ENCODE measurements at places on chromosomes 3 and 15.

GRCh38 chr3:197511130-197511529 is 44.6 kb downstream of the BDH1 start:
- no peak overlapping the region for H3K27ac ChIP-seq
- H3K36me3 ChIP-seq: peaks cover 16% of the 10 kb centered on the region
- no peaks in the 10 kb centered on the region for H3K4me1 ChIP-seq
- H3K27me3 ChIP-seq: no peaks in the 10 kb centered on the region

DNA sequence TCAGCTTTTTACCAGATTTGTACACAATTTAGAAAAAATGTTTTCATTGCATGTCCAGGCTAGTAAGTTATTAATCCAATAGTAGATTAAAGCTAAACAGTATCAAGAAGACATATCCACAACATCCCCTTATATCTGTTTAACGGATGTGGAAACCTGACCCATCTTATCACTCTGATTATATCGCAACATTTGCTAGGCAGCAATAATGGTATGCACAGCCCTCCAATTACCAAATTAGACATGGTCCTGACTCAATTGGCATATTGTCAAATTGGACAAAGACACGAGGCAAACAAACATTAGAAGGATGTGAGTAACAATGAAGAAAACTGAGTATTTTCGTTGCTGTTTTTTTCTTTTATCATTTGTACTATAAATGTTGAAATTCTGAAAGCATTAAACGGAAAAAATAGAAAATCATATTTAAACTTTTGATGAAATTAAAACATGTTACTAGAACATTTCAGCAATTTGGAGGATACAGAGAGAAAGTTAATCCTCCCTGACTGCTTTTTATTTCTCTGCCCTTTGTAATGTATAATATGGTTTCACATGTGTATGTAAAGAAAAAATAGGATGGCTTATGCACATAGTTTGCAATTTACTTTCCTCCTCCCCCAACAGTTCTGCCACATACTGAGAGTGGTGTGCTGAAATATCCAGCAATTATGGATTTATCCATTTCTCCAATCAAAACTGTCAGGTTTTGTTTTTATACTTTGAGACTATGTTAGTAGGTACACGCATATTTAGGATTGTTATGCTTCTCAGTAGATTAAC is 633.7 kb downstream of the ZIC1 start:
- H3K27me3 ChIP-seq: no peaks in the 10 kb centered on the region
- no peak for DNase-seq
- no peaks in the 10 kb centered on the region for H3K4me1 ChIP-seq
- H3K36me3 ChIP-seq: no peaks in the 10 kb centered on the region
- H3K27ac ChIP-seq: no peak overlapping the region

GRCh38 chr3:179036226-179036625 is 35.4 kb downstream of the ZMAT3 start:
- no peak for DNase-seq
- H3K4me3 ChIP-seq: no peak overlapping the region
- H3K27me3 ChIP-seq: no peaks in the 10 kb centered on the region
- peaks cover 13% of the 10 kb centered on the region for H3K36me3 ChIP-seq
- H3K4me1 ChIP-seq: peaks cover 5% of the 10 kb centered on the region

- DNase-seq: no peak
- no peaks in the 10 kb centered on the region for H3K36me3 ChIP-seq
- no peak overlapping the region for H3K27ac ChIP-seq
- H3K4me1 ChIP-seq: no peaks in the 10 kb centered on the region
- H3K4me3 ChIP-seq: no peak overlapping the region
Observed at GRCh38 chr15:97684249-97684648, 276.3 kb upstream of the ARRDC4 start.

GRCh38 chr15:50064673-50065072 is 54.4 kb downstream of the ATP8B4 start:
- H3K27me3 ChIP-seq: peaks cover 4% of the 10 kb centered on the region
- DNase-seq: no peak
- H3K4me1 ChIP-seq: peaks cover 8% of the 10 kb centered on the region
- H3K36me3 ChIP-seq: no peaks in the 10 kb centered on the region
- no peak overlapping the region for H3K27ac ChIP-seq

DNA sequence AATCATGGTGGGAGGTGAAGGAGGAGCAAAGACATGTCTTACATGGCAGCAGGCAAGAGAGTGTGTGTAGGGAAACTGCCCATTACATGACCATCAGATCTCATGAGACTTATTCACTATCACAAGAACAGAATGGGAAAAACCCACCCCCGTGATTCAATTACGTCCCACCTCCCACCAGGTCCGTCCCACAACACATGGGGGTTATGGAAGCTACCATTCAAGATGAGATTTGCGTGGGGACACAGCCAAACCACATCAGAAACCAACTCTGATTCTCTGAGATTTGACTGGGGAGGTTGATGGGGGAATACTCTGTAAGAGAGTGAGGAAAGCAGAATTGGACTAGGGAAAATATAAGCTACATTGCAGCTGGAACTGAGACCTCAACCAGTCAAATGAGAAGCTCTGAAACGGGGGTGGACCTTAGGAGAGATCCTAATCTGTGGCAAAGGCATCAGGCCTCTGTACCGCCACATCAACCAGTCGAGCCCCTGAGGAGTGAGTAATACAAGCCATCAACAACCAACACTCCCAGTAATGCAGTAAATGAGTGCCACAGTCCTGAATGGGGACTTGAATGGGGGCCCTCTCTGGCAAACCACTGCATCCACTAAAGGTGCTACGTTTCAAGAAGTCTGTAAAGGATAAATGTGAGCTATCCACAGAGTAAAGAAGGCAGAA is 207.9 kb upstream of the GADL1 start:
- peaks cover under 1% of the 10 kb centered on the region for H3K4me1 ChIP-seq
- no peak overlapping the region for H3K4me3 ChIP-seq
- H3K27me3 ChIP-seq: peaks cover 3% of the 10 kb centered on the region
- DNase-seq: no peak
- no peaks in the 10 kb centered on the region for H3K36me3 ChIP-seq

Data from memory B cell (primary cell).